Gastrocnemius medialis (tissue), 4 donors: ENCODE measurements at places on chromosomes 1 and 21.

DNA sequence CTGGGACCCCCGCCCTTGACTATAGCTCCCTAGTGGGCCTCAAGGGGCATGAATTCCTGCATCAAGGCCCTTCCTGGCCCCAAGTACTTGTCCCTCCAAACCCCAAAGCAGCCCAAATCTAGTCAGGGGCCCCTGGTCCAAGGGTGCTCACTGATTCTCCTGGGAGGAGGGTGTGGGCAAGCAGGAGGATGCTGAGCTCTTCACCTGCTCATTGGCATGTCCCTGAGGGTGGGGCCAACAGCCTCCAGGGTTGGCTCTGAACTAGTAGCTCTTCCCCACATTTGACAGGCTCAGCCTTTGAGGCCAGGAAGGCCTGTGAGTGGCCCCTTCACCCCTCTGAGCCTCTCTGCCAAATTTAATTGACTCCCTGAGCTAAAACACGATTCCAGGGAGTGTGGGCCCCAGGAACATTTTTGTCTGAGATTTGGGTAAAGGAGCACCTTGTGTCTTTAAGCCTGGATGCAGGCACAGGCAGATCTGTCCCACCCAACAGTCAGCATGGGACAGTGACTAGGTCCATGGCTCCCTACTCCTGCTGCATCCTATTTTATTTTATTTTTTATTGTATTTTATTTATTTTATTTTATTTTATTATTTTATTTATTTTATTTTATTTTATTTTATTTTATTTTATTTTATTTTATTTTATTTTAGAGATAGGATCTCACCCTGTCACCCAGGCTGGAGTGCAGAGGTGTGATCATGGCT is 11.0 kb upstream of the WNT9A start:
- no peak for DNase-seq

GRCh38 chr1:67748630-67749029 is 63.6 kb downstream of the GADD45A start:
- DNase-seq: no peak

DNA sequence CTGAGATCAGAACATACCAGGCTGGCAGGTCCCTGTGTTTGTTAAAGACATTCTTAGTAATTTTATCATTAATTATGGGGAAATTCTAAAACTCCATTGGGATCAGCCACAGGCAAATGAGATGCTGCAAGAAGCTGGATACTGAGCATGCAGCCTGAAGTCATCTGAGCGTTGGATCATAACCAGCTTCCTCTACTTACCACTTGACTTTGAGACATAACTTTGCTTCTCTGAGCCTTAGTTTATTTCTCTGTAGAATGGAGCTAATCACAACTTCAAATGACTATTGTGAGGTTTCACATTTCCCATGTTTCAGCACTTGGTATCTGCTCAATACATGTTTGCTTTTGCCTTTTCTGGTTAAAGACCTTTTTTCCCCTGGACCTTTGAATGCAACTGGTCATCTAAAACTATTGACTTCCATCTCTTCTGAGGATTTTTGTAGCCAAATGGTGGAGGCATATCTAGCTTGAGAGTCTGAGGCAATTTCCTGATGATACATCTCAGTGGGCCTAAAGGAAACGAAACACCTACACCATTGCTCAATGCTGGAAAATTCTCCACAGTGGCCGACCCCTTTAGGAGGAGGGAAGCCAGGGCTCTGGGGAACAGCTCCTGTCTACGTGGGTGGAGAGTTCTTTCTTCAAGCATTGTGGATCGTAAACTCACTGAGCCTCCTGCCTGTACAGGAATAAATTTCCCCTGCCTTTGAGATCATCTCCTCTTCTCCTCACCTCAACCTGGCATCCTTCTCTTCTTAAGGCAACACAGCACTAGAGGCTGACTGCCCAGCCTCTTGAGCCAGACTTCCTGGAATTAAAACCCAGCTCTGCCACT is 109.1 kb upstream of the HOOK1 start:
- no peak for DNase-seq

DNA sequence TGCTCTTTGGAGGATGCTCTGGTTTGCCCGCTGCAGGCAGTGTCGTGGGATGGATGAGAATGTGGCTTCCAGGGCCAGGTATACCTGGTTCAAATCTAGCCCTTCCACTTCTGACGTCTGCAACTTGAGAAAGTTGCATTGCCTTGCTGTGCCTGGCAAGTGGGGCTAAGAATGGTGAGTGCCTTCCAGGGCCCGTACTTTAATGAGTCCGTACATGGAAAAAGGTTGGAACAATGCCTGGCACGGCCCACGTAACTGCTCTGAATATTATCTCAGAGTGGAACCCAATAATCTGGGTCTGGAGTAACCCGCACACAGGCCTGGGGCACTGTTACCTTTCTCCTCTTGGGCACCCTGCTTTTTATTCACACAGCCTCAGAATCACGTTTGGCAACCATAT is 146.7 kb upstream of the EDN2 start:
- DNase-seq: no peak

GRCh38 chr21:18041012-18041411 is 203.6 kb upstream of the CHODL start:
- DNase-seq: no peak

- no peak for DNase-seq
Measured at GRCh38 chr1:172185211-172185610, 235.3 kb upstream of the C1orf105 start.
